Activated CD8-positive, alpha-beta memory T cell treated with anti-CD3 and anti-CD28 coated beads for 4 hours (primary cell): ENCODE measurements at places on chromosomes 3 and 15.

DNA sequence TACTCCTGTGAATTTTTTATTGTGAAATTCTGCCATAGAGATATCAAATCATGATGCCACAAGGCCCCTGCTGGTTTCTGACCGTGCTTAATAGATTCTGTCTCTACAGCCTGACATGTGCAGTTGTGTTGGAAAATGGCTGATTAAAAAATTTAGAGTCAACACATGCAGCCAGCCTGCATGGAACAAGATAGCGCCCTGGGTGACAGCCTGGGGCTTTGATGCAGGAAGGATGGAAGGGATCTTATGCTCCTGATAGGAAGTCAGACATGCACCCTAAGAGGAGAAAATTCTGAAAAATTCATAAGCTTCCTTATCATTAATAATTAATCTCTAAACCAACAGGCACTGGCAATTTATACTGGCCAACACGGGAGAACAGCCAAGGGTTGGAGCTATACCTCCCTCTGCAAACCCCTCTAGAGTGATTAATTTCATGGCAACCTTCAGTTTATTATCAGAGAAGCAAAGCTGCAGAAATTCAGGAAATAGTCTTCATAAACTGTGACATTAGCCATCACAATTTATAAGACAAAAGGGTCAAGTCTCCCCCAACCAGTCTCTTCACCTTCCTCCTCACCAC lies 198.4 kb downstream of the CADPS start:
- DNase-seq, result no peak

DNA sequence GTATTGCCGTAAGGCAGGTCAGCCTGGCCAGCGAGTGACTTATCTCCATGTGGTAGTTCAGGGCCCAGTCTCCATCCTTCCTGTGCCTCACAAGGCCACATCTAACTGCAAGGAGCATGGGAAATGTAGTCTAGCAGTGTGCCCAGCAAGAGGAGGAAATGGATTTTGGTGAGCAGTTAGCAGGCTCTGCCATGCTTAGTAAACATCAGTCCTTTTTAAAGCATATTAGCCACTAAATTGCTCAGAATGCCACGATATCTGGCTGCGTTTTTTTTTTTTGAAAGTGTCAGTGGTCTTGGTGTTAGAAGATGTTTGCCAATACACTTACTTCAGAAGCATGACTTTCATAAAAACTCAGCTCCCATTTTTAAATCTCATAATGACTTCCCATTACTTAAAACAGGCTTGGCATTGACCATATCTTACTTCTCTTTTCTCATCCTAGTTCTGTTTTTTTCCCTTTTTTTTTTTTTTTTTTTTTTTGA lies 470.2 kb upstream of the TPRG1 start:
- no peak for DNase-seq

- no peak for DNase-seq
These were observed 142.0 kb upstream of the CBLB start for GRCh38 chr3:106010829-106011228.

GRCh38 chr15:82828075-82828474 lies 18.6 kb downstream of the WHAMM start:
- DNase-seq, result no peak

GRCh38 chr15:76903251-76903681 lies 1.9 kb downstream of the SCAPER start:
- no peak for DNase-seq

DNA sequence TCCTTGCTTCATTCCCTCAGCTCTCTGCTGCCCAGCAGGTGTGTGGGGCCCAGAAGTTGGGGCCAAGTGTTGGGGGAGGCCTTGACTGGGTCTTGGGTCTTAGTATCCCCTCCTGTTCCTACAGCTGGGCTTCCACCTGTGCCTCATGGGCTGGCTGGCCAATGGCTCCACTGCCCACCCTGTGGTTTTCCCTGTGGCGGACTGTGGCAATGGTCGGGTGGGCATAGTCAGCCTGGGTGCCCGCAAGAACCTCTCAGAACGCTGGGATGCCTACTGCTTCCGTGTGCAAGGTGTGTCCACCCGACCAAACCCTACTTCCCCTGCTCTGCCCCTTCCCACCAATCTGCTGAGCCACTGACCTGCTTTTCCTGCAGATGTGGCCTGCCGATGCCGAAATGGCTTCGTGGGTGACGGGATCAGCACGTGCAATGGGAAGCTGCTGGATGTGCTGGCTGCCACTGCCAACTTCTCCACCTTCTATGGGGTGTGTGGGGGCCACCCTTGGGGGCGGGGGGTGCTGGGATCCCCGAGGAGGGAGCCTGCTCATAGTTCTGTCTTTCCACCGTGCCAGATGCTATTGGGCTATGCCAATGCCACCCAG lies 10.9 kb downstream of the NT5DC2 start:
- DNase-seq, result no peak

DNA sequence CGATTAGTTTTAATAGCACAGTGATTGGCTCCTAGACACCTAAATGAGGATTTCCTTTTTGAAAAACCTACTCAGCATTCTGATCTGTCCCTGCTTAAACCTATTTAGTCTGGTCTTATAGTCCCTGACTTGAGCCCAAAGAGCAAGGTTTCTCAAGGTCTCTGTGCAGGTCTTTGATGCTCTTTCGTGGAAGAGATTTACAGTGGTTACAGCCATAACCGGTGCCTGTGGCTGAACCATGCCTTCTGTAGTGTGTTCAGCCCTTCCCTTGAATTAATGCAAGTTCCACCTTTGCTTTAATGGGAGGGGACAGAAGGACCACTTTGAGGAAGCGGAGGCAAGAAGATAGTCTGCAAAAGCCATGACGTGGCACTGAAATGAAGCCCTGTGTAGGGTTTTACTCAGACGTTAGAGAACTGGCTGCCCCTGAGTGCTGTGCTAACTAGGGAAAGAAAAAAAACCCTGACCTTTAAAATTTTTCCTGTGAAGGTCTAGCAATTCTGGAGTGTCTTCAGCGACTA lies 43.0 kb downstream of the ZBTB38 start:
- DNase-seq, result no peak

- no peak for DNase-seq
These were observed 160.8 kb downstream of the FBLN2 start for GRCh38 chr3:13709706-13710105.

DNA sequence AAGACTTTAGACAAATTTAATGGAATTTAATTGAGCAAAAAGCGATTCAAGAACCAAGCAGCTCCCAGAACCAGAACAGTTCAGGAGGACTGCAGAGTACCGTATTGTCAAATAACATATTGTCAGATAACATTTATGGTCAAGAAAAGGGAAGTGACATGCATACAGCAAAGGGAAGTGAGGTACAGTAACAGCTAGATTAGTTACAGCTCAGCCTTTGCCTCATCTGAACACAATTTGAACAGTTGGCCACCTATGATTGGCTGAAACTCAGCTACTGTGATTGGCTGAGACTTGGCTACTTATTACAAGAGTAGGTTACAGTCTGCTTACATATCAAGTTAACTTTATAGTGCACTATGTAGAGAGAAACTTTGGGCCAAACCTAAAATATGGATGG lies 21.9 kb downstream of the ZFAND6 start:
- no peak for DNase-seq

GRCh38 chr3:135929670-135930069 lies 35.9 kb upstream of the PPP2R3A start:
- no peak for DNase-seq

DNA sequence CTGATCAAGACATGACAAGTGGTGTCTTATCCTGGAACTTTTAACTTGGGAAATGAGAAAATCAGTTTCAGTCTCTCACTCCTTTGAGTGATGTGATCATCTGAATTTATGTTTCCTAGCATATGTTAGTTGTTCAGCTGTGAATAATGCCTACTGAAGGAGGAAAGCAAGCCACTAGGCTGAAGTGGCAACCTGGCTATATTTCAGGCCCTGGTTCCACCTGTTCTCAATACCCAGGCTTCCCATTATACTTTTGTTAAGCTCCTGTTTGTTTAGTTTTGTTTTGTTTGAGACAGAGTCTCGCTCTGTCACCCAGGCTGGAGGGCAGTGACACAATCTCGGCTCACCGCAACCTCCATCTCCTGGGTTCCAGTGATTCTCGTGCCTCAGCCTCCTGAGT lies 243.8 kb downstream of the ALCAM start:
- no peak for DNase-seq

DNA sequence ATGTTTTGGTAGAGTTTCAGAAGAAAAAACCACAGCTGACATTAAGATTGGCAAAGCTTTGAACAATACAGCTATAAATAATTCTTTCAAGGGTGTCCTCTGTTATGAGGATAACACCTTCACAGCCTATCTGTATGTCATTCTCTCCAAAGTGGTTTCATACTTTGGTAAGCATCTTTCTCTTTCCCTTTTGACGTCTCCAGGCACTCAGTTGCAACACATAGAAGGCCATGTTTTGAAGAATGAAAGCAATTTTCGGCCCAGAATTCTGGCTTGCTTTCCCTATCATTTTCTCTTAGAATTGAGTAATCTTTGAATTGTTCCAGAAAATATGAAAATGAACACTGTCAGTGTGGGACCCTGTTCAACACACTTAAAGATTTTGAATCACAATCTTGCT lies 200.0 kb upstream of the CBLB start:
- no peak for DNase-seq

DNA sequence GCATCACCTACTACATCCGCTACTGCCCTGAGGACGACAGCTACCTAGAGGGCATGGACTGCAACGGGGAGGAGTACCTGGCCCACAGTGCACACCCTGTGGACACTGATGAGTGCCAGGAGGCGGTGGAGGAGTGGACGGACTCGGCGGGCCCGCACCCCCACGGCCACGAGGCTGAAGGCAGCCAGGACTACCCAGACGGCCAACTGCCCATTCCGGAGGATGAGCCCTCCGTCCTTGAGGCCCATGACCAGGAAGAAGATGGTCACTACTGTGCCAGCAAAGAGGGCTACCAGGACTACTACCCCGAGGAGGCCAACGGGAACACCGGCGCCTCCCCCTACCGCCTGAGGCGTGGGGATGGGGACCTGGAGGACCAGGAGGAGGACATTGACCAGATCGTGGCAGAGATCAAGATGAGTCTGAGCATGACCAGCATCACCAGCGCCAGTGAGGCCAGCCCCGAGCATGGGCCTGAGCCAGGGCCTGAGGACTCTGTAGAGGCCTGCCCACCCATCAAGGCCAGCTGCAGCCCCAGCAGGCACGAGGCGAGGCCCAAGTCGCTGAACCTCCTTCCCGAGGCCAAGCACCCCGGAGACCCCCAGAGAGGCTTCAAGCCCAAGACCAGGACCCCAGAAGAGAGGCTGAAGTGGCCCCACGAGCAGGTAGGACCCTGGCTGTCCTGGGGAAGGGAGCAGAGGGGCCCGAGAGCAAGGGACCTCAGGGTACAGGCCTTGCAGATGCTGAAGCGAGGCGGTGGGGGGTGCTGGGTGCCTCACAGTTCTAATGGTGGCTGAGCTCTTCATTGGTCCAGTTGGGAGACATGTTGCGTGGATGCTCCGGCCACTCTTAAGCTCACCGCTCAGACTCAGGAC lies 168.6 kb downstream of the APBA2 start:
- DNase-seq, result no peak

- no peak for DNase-seq
These were observed 5.5 kb upstream of the NR2F2 start for GRCh38 chr15:96324940-96325540.

- DNase-seq, result no peak
These were observed 23.8 kb downstream of the STIMATE start for GRCh38 chr3:52873433-52874159.

GRCh38 chr15:91908391-91908790 lies 54.9 kb downstream of the SLCO3A1 start:
- no peak for DNase-seq

DNA sequence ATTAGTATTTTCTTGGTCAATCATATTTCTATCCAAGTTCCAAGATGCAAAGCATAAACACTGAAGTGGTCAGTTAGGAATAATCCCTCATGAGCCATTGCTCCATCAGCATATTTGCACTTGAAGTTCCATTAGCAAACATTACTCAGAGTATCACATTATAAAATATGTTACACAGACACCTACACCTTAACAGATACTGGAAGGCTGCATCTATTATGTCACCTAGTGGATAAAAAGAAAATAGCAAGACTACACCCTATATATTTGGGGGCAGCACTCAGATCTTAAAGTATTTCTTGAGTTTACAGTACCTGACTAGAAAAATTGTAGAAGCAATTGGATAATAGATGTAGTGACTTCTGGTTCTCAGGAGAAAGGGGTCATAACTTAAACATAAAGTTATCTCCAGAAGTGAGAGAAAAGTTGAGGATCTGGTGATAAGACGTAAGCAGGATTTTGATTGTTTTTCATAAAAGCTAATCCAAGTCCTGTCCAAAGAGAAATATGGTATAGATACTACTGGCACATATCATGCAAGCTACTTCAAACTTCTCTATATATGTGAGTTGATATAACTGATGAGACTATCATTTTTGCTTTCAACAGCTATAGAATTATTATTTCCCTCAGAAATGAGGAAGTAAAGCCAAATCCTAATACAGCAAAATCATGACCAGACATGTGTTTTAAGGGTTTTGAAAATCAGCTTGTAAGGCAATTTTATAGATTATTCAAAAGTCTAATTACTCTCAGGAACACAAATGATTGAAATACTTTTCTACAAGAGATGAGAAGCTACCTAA lies 422.2 kb downstream of the GBE1 start:
- no peak for DNase-seq

- no peak for DNase-seq
These were observed 991.2 kb downstream of the TUSC7 start for GRCh38 chr3:117700573-117701360.

GRCh38 chr15:71093054-71094024 lies 21.9 kb upstream of the THSD4 start:
- DNase-seq, result no peak

DNA sequence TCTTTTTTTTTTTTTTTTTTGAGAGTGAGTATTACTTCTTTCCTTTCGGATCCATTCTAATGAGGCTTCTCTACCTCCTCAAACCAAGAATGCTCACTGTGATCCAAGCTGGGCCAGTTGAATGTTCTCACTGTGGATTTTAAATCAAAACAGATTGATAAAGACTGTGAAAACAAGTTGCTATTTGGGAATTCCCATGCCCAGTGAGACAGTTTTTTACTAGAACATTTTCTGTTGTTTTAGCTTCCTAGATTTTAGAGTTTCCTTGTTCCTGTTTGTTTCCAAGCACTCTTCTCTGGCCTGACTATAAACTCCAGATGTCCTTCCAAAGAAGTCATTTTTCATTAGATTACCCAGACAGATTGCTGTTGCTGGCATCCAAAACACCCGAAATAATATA lies 60.1 kb upstream of the GALNT15 start:
- DNase-seq, result no peak

- no peak for DNase-seq
These were observed 23.6 kb downstream of the MRPS11 start for GRCh38 chr15:88491158-88491557.

DNA sequence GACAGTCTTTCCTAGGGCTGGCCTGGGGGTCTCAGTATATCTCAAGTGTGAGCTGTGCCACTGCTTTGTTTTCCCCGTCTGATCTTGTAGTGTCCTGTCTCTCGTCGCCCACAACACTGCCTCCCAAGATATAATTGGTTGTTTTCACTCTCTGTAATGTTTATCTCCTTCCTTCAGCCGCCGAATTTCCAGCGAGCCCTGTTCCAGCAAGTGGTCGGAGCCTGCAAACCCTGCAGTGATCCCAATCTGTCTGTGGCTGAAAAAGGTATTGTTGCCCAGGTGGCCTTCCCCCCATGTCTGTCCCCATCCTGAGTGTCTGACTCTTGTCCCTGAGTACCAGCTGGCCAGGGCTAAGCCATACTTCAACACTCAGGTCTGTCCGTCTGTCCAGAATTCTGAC lies 9.5 kb upstream of the MANF start:
- no peak for DNase-seq
